ENCODE measurements at places on chromosomes 5 and 9.
A peak's percentile ranks its signal among the peaks of the same experiment; 100 is the strongest.

GRCh38 chr5:55577353-55578060 lies 42.7 kb upstream of the PLPP1 start:
- H3K4me3 ChIP-seq, result no peak overlapping the region
- peak; percentile 66 for DNase-seq
- peak overlapping the region; percentile 34 for H3K27ac ChIP-seq

DNA sequence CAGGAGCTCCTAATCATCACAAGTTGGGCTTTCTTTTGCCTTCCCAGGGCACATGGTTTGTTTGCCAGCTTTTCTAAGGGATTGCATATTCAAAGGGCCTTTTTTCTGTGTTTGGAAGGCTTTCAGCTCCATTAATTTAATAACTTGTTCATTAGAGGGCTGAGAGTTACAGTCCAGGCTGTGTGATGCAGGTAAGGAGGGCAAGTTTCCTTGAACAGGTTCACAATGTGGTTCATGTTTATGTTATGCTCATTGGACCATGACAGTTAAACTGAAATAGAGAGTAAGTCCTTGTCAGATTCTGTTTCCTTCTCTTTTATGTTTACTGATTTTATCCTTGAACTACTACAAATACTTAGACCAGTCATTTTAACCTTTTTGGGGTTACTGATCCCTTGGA lies 174.4 kb downstream of the MARCHF11 start:
- no peaks in the 10 kb centered on the region for H3K27me3 ChIP-seq
- DNase-seq, result no peak
- H3K36me3 ChIP-seq, result no peaks in the 10 kb centered on the region
- H3K4me1 ChIP-seq, result no peaks in the 10 kb centered on the region

- H3K27me3 ChIP-seq, result no peaks in the 10 kb centered on the region
- H3K4me1 ChIP-seq, result no peaks in the 10 kb centered on the region
- H3K36me3 ChIP-seq, result no peaks in the 10 kb centered on the region
- H3K4me3 ChIP-seq, result peak overlapping the region; percentile 86
- peak; percentile 87 for DNase-seq
These were observed 467 bp upstream of the VLDLR start for GRCh38 chr9:2620919-2621721.

DNA sequence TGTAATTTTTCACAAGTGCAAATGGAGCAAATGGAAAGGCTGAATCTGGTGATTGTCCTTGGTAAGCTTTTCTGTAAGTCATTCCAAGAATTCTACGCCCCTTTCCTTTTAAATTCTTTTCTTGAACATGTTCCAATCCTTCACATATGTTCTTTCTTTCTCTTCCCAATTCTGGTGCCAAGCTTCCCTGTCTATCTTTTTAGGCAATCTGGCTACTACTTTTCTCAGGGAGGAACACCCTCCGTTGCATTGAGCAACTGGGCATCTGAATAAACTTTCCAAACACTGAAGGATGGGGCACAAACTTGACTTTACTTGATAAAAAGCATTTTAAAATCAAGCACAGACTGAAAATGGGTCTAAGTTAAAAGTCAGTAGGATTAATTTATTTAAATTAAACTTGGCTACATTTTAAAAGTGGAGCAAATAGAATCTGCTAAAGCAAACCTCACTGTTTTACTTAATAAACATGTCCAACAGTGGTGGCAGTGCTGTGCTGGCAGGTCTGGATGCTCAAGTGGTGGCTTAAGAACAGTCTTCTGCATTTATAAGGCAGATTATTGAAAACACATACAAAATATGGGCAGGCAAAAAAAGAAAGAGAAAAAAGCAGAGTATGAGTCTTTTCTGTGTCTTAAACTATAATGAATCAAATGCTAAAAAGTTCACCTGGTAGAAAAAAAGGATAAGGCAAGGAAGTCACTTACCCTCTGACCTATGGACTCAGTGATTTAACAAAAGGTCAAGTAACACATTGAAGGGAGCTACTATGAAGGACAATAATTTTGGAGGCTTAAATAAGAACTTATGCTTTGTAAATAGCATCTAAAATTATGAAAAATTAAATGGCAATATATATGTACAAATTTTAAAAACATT lies 5.4 kb downstream of the ELL2 start:
- H3K36me3 ChIP-seq, result no peaks in the 10 kb centered on the region
- 0 out of 2 replicates have a peak, but pooled peaks cover 2% of the 10 kb centered on the region for H3K4me1 ChIP-seq
- DNase-seq, result no peak
- H3K27me3 ChIP-seq, result no peaks in the 10 kb centered on the region
- no peak overlapping the region for H3K4me3 ChIP-seq

GRCh38 chr5:178234750-178235587 lies 2.4 kb upstream of the PHYKPL start:
- H3K27ac ChIP-seq, result no peak overlapping the region
- H3K27me3 ChIP-seq, result no peaks in the 10 kb centered on the region
- no peak overlapping the region for H3K4me3 ChIP-seq
- H3K4me1 ChIP-seq, result peaks cover 5% of the 10 kb centered on the region
- H3K36me3 ChIP-seq, result peaks cover 9% of the 10 kb centered on the region

All from SJCRH30 (cell line).